ENCODE measurements at places on chromosomes 2 and 18.

- DNase-seq = no peak
Measured at GRCh38 chr18:51275712-51276476, 78.4 kb upstream of the MEX3C start.

- DNase-seq = no peak
Measured at GRCh38 chr2:64678771-64679590, 25.3 kb upstream of the SERTAD2 start.

DNA sequence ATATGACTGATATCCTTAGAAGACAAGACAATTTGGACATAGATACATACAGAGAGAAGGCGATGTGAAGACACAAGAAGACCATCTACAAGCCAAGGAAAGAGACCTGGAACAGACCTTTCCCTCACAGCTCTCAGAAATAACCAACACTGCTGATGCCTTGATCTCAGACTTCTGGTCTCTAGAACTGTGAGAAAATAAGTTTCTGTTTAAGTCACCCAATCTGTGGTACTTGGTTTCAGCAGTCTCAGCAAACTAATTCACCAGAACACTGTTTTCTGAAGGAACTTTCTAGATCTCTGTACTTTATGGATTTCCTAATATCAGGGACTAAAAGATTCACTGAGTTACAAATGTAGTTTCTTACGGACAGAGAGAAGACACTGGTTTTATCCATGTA, 58.8 kb downstream of the NAB1 start:
- no peak for DNase-seq

GRCh38 chr2:160220545-160221009, 20.5 kb upstream of the ITGB6 start:
- no peak for DNase-seq

GRCh38 chr18:50099725-50100407, 95.1 kb downstream of the MYO5B start:
- DNase-seq = peak; percentile 81

- no peak for DNase-seq
Measured at GRCh38 chr18:60391571-60392226, 19.1 kb upstream of the MC4R start.

GRCh38 chr18:5603153-5603552, 59.4 kb upstream of the EPB41L3 start:
- DNase-seq = no peak

GRCh38 chr2:36479406-36479805, 118.6 kb downstream of the FEZ2 start:
- DNase-seq = no peak

DNA sequence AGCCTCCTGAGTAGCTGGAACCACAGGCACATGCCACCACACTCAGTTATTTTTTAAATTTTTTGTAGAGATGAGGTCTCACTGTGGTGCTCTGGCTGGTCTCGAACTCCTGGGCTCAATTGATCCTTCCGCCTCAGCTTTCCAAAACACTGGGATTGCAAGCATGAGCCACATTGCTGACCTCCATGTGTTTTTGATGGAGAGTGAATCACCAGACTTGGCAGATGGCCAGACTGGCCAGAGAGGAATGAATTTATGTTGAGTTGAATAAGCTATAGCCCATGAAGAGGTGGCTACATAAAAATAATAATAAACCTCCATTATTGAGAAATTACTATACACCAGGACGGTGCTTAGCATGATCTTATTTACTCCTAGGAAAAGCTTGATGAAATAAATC, 91.5 kb downstream of the MREG start:
- DNase-seq = no peak

- no peak for DNase-seq
Measured at GRCh38 chr2:144495227-144496091, 24.5 kb downstream of the ZEB2 start.

GRCh38 chr18:26863921-26864497, 1.5 kb downstream of the AQP4 start:
- no peak for DNase-seq

GRCh38 chr2:186717320-186718007, 23.6 kb downstream of the FAM171B start:
- DNase-seq = no peak
